ENCODE measurements at places on chromosomes 1 and 21. TPM values are rescaled to one million over a fixed set of nuclear protein-coding genes. Genes with fewer than 3 reads are reported as not detected.

The PACC1 gene
- 10.9 TPM for total RNA-seq

The TRAPPC10 gene
- total RNA-seq: 23.6 TPM

The PEAR1 gene
- total RNA-seq: 7.4 TPM

The COL9A2 gene
- total RNA-seq: 6.3 TPM

The DNAH14 gene
- 7.4 TPM for total RNA-seq

All from uterus (tissue), 4 donors.